ENCODE measurements at places on chromosomes 16 and 17. TPM values are rescaled to one million over a fixed set of nuclear protein-coding genes. Genes with fewer than 3 reads are reported as not detected.

SLC47A1 gene
- 4.6 TPM for total RNA-seq

ELOB gene
- total RNA-seq = 605 TPM

PRDM7 gene
- total RNA-seq = not detected

KRTAP4-3 gene
- not detected for total RNA-seq

C16orf96 gene
- not detected for total RNA-seq

CD300LG gene
- total RNA-seq = not detected

SOX8 gene
- total RNA-seq = not detected

Data from smooth muscle cell of the coronary artery (primary cell).